ENCODE measurements at places on chromosomes 6 and 20.

GRCh38 chr6:123168892-123169773 is 173.1 kb downstream of the CLVS2 start:
- DNase-seq = no peak

GRCh38 chr6:148521158-148521557 is 178.5 kb downstream of the SASH1 start:
- no peak for DNase-seq

DNA sequence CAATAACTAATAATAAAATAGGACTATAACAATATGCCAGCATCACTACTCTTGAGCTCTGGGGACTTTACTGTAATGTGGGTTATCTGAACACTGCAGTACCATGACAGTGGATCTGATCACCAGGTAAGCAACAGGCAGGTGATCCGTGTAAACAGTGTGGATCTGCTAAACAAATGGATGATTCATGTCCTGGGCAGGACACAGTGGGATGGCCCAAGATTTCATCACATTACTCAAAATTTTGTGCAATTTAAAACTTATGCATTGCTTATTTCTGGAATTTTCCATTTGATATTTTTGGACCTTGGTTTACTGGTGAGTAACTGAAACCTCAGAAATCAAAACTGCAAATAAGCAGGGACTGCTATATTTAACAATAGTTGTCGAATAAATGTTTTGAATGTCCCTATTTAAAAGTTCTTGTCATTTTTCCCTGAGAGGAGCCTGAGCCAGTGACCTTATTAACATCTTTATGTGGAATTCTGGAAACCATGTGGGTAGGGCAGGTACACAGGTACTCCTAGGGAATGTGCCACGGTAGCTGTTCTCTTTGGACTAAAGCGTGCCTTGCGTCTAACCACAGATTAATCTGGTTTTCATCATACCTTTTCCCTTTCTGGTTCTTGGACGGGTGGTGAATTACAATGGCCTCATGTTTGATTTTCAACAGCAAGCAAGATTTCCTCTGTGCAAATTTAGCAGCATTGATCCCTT is 214.5 kb upstream of the SASH1 start:
- no peak for DNase-seq

- peak; percentile 35 for DNase-seq
Measured at GRCh38 chr20:35091816-35092523, 637 bp downstream of the TRPC4AP start.

DNA sequence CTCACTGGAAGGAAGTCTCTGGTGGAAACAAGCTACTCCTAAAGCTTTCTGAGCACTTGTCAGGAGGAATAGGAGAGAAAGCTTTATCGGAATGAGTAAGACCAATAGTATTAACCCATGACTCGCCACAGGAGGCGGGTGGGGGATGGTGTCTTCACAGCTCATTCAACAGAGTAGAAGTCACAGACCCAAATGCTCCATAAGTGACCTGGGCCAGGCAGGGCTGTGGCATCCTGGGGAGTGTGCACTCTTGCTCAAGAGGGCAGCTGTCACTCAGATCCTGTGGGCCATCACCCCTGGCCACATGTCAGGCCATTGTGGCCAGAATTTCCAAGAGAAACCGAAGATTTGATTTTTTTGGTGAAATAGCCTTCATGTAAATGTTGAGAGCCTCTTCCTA is 116.0 kb downstream of the SYCP2 start:
- DNase-seq = no peak

DNA sequence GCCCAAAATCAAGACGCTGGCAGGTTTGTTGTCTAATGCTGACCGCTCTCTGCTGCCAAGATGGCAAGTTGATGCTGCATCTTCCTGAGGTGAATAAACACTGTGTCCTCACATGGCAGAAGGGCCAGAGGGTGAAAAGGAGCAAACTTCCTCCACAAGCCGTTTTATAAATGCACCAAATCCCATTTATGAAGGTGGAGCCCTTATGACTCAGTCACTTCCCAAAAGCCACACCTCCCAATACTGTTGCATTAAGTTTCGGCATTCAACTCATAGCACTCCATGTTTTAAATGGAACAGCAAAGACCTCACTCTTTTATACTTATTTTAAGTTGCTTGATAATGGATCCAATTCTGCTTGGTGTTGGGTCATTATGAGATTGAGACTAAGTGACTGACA is 316.6 kb downstream of the RFPL4B start:
- no peak for DNase-seq

DNA sequence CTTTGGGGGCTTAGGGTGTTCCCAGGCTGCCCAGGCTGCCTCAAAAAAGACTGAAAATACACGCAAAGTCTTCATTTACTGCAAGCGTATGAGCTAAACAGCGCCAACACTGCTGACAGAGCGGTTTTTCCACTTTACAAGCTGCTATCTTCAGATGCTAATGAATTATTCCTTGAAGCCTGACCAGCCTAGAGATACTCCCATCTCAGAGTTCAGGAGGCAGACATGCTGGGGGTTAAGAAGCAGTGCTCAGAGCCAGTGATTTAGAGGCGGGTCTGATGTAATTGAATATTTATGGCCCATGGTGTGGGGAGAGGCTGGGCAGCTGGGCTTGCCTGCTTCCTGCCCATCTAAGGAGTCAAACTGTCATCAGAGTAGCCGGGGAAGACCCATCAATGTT is 241.4 kb downstream of the SLC24A3 start:
- no peak for DNase-seq

DNA sequence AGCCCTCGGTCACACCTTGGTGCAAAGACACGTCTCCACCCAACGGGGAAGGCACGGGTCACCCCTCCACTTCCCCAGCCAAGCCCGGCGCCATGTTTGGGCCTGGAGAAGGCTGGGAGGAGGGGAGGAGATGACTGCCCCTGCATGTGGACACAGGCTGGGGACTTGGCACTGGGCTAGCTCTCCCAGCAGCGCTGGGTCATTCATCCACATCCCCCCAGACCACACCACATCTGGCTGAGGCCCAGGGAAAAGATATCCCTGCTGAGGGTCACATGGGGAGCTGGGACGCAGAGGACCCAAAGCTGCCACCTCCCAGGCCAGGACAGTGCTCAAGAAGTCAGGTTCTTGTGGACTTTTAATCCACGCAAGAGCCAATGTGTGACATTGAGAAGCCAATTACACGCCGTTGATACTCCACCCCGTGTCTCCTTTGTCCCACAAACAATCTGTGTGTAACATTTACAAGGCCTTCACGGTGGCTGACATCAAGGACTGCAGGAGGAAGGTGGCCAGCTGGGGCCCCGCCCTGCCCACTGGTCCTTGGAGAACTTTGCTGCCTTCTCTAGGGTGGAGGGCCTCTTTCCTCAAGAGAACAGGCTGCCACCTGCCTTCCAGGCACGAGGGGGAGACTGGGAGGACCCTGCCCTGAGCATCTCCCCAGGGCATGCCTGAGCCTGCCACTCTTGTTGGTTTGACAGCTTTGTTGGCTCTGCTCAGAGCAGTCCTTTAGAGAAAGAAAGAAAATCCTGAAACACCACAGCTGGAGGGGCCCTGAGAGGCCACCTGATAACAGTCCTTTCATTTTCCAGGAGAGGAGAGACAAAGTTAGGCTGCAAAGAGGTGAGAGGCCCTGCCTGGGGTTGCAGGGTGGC is 5.3 kb upstream of the IP6K3 start:
- no peak for DNase-seq

DNA sequence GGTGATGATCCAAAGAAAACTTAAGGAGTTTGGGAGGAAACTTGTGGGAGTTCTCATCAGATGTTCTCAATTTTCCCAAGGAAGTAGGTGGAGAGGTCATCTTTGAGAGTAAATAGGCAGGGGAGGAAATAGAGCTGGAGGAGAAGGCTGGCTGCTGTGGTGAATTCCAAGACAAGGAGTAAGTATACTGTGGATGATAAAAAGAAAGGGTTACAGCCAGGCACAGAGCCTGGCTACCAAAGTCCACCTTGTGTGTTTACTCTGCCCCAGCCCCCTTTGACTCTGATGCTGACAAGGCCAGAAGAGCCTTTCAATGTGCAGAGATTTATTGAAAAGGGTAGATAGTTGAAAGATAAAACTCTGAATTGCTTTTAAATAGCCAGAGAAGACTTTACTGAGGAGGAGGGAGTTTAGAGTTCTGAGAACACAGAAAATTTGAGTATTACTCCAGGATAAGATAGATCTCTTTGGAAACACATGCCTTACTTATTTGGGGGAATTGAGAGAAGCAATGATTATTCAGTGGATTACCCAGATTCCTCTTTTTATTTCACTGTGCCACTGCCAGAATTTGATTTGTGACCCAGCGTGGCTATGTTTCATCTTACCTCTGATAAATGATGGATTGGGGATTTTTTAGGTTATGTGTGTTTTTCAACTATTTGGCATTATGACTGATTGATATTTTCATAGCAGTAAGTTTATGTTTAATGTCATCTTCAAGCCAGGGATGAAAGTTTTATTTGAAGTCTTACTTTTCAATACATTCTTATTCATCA is 182.6 kb upstream of the JAG1 start:
- no peak for DNase-seq

DNA sequence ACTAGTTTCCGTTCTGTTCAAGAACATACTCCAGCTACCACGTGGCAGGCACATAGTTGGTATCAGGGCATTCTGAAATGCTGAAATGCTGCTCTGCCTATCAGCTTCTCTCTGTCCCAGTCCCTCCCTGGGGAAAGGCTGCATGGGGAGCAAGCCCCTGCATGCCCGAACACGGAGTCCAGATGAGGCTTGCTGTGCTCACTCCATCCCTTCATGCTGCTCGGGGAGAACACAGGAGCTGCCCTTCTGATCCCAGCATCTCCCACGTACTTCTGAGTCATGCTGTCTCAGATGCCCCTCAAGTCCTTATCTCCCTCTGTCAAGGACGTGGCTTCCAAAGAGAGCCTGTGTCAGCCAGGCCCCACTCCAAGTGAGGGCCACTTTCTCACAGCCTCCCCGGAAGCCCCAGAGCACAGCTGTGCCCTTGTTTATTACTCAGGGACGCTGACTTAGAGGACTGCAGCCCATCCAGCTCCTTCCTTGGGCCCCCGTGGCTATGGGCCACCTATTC is 29.4 kb downstream of the THBS2 start:
- no peak for DNase-seq

DNA sequence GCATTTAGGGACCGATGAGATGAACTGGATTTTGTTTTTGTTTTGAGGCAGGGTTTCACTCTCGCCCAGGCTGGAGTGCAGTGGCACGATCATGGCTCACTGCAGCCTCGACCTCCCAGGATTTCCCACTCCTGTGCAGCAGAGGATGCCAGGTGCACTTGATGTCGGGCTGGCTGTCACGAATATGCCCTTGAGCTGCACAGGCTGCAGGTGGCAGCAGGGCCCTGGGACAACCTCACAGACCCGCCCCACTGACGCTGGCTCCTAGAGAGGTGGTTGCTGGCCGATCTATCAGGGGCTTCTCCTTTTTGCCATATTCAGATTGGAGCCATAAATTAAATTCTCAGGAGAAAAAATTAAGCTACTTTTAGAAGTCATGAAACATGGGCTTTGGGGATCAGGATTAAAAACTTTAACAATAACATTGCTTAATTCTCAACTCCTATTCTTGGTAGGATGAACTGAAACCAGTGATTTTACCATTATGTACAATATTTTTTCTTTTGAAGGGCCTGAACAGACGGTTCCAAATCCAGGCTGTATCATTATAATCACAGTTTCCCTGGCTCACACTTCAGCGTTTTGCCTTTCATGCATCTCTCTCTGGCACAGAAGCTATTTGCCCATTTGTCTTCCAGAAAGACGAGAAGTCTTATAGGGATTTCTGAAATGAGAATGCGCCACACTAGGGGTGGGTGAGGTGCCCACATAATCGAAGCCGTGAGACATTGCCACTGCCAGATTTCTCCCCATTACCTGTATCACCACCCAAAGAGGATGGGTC is 32.4 kb downstream of the NQO2 start:
- no peak for DNase-seq

DNA sequence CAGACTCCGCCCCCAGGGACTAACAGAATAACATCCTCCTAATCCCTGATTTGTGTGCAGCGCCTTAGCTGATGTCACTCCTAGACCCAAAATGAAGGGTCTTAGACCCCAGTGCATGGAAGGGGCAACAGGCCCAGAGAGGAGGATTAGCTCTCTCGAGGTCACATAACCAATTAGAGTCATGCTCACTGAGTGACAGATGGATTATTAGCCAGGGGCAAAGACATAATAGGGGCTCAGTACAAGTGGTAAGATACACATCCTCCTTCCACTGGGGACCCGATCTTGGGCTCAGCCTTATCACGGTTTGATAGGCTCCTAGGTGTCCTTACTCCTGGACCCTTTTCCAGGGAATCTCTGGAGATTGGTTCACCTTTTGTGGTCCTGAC is 858 bp downstream of the TP53INP2 start:
- no peak for DNase-seq

DNA sequence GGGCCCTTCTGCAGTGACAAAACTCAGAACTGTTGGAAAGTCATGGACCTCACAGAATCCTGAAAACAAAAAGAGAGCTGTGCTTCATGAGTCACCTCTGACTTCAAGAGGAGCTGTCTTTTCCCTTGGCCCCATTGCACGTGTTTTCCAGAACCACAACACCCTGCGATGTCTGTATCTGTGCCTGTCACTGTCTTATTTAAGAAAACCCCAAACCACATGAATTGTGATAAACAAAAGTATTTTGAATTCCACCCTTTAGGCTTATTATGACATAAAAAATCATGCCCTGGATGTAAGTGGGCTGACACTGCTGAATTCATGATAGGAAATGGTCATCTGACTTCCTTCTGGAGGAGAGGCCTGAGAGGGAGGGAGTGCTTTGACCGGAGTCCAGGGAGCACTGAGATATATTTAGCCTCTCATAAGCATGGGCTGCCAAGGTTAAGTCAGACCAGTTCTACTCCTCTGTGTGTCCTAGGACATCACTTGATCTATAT is 96.4 kb upstream of the DUSP22 start:
- DNase-seq = peak; percentile 37

DNA sequence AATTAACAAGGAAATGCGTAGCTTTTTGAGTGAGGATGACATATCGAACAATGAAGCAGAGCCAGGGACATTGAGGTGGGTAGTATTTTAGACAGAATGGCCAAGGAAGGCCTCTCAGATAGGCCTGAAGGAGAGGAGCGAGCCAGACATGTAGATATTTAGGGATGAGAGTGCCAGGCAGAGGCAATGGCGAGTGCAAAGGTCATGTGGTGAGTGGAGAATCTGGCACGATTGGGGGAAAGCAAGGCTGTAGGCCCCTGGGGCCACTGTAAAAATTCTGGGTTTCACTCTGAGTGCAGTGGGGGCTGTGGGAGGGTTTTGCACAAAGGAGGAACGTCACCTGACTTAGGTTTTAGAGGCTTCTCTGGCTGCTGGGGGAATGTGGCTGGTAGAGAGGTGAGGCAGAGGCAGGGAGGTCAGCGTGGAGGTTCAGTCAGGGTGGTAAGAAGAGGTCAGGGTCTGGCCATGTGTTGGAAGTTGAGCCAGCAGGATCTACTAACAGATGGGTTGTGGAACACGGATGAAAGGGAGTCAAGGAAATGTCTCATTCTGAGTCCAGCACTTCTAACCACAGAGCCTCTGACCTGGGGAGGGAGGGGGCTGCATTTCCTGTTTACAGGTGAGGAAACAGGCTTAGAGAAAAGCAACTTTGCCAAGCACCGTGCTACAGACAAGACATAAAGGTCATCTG is 11.3 kb downstream of the SIRPA start:
- no peak for DNase-seq

GRCh38 chr20:2152317-2152716 is 50.7 kb downstream of the STK35 start:
- DNase-seq = no peak
